ENCODE measurements at places on chromosomes 11 and 22.

GRCh38 chr11:102111787-102112508 lies 1.7 kb downstream of the YAP1 start:
- no peak for DNase-seq

DNA sequence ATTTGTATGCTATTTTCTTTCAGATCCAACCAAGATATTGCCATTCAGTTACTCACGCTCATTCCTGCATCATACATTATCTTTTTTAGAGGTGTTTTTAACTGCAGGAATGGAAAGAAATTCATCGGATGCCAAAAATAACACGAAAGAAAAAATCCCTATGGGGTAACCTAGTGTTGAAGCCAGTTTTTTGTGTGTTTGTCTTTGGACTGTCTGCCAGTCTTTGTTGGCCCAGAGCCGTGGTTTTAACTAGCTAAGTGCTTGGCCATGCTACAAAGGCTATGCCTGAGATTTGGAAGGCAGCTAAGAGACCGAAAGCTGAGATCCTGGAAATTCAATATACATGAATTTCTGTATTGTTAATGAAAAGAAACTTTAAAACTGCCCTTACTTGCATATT lies 309.8 kb upstream of the CNTN5 start:
- DNase-seq = no peak

DNA sequence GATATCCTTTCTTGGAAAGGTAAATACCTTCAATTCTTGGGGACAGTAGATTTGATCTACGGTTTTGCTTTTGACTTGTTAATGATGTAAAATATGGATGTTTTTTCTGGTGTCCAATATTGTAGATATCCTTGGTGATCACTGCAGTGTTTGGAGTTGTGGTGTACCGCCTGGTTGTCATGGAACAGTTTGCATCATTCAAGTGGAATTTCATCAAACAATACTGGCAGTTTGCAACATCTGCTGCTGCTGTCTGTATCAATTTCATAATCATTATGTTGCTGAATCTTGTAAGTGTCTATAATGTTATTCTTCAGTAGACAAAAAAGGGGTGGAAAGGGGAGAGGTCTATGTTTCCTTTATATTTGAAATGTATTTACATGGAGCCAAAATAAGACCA lies 27.4 kb upstream of the MUC15 start:
- no peak for DNase-seq

DNA sequence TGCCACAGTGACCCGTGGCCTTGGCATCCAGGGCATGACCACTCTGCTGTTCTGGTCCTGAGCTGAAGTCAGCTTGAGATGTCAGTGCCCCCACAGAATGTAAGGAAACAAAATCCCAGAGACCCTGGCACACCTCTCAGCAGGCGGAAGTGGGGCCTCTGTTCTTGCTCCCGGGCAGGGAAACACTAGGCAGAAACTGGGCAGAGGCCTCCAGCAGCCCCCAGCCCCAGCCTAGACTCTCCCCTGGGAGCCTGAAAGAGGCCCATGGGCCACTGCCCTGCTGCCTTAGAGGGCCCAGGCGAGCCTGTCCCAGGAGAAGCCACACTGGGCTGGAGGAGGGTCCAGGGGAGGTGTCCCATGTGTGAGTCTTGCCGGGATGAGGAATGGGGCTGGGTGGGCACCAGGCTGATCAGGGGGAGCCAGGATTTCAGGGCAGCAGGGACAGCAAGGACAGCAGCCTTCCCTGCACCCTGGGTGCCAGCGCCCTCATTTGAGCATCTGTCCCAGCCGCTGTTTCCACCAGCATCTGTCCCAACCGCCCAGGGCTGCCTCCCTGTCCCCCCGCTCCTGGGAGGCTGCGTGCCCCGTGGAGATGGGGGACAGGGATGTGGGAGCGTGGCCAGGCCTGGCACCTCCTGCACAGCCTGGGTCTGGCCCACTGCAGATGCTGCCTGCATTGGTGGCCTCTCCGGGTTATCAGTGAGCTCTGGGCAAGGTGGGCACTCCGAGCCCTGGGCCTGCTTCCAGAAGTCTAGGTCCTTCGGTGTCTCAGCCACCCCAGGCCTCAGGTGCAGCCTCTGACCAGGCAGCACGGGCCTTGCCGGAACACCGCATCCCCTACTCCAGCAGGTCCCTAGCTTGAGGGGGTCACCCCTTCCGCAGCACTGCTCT lies 1072.4 kb downstream of the BRD1 start:
- no peak for DNase-seq

DNA sequence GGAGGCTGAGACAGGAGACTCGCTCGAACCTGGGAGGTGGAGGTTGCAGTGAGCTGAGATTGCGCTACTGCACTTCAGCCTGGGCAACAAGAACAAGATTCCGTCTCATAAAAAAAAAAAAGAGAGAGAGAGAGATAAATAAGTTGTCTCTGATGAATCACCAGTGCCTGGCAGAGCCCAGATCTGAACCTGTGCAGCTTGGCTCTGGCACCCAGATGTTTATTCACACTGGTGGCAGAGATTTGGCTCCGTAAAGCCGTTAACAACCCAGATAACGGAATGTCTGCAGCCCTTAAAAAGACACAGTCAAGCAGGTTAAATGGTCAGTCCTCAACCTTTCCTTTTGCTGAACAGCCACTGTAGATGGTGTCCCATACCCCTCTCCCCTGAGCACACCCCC lies 33.5 kb upstream of the RTL6 start:
- DNase-seq = no peak

- no peak for DNase-seq
Observed at GRCh38 chr11:2507212-2507901, 62.5 kb downstream of the KCNQ1 start.

- DNase-seq = no peak
Observed at GRCh38 chr11:20493340-20493739, 105.8 kb downstream of the PRMT3 start.

GRCh38 chr11:76602431-76602861 lies 68.1 kb downstream of the LRRC32 start:
- DNase-seq = no peak
